ENCODE measurements at places on chromosomes 6 and 20.

DNA sequence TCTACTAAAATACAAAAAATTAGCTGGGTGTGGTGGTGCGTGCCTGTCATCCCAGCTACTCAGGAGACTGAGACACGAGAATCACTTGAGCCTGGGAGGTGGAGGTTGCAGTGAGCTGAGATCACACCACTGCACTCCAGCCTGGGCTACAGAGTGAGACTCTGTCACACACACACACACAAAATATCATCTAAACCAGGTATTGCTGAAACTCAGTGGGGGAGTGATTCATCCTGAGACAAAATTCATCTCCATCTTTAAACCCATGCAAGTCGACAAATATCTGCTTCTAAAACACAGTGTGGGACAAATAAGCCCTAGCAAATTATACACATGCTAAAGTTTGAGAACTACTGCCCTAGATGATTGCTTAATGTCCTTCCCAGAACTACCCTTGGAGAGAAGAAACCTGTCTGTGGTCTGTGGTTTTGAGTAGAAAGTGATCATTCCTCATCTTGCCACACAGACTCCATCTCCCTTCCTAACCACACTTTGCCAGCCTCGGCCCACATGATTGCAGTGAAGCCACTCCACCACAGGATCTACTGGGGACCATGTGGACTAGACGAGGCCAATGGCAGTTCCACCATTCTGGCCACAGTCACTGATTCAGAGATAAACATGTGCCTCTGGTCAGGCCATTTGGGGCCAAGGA, 130.3 kb downstream of the OPRM1 start:
- no peak for DNase-seq

DNA sequence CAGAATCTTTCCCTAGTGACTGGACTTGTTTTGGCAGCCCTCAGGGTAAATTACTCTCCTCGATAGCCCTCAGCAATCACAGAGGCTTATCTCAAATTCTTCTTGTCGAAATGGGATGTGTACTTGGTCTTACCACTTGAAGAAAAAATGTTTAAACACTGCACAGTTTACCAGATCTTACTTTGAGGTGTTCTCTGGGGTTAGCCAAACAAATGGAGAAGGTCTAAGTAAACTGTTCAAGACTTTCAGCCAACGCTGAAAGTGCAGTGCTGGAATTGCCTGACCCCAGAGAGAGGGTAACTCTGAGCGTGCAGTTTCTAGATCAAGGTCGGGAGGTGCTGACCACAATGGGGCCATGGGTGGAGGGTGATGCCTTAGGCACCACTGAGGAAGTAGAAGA, 39.2 kb downstream of the MYLIP start:
- DNase-seq: no peak

DNA sequence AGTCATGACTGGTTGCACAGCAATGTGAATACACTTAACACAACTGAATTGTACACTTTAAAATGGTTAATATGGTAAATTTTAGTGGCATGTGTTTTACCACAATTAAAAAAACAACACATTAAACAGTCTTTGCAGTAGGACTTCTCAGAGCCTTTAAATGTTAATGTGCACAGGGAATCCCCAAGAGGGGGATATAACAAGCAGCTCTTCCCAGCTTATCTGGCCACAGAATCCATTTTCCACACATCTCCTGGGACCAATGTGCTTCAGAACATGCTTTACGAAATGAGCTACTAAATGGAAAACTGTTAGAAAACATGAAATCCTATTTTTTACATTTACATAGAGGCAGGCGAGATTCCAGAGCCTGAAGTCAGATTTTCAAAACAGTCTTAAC, 44.4 kb downstream of the FYN start:
- no peak for DNase-seq

DNA sequence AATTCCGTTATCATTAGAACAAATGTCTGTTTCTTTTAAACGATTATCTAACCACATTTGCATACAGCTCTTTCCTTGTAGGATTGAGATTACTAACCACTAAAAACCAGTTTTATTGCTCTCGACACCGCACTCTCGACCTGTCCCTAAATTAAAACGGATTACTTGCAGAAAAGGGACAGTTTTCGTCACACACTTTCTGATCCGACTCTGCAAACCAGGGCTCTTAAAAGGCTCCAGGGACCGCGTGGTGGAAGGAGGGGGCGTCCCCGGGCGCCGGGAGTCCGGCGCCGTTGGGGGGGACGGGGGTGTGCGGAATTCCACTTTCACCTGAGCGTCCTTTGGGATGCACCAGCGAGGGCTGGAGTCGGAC, 731 bp downstream of the MAK start:
- no peak for DNase-seq

DNA sequence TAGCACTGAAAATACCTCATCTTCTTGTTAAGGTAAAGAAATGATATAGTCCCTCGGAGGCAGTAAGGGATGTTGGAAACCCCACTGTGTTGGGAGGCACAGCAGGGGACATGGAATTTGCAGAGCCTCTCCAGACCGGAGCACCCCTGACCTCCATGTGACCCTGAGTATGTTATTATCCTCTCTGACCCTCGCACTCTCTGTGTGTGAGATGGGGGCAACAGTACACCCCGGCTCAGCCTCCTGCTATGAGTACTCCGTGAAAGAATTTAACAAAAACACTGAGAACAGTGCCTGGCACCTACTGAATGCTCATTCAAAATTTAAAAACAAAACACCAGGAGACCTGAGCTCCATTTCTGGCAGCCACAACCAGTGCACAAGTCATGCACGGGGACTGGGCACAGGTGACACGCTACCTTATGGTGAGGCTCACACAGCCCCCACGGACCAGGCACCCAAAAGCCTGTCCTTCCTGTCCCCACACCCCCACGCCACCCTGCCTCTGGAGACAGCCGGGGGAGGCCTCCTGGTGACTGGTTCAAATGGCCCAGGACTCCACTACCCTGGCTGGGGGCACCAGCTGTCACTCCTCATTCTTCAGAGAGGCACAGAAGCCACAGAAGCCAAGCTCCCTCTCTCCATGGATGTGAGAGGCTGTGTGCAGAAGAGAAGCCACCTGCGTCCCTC, 6.1 kb downstream of the NINL start:
- DNase-seq: no peak

DNA sequence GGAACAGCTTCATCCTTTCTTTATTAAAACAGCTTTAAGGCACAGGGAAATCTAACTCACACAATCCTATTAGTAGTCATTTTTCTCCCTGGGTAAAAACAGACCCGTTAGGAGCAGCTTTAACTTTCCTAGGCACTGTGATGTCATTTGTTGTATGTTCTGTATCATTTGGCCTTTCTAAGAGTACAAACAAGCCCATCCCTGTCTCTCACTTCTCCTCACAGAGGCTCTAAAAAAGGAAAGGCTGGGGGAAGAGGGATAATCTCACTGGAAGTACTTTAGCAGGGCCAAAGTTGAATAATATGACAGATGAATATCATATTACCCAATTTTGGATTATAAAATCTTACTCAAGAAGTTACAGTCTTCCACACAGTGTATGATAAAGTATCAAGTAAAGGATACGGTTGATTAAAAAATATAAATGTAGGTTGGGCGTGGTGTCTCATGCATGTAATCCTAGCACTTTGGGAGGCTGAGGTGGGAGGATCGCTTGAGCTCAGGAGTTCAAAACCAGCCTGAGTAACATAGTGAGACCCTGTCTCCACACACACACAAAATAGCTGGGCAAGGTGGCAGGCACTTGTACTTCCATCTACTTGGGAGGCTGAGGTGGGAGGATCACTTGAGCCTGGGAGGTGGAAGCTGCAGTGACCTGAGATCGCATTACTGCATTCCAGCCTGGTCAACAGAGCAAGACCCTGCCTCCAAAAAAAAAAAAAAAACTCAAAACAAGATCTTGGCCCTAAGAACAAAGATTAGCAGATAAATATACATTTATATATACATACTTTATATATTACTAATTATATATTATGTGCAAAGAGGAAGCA, 7.9 kb downstream of the NUDT3 start:
- no peak for DNase-seq
